Activated B cell treated with CpG ODN at 0.5 μM for 24 hours (primary cell): ENCODE measurements at places on chromosomes 6 and 20. TPM values are rescaled to one million over a fixed set of nuclear protein-coding genes. Genes with fewer than 3 reads are reported as not detected.

DNA sequence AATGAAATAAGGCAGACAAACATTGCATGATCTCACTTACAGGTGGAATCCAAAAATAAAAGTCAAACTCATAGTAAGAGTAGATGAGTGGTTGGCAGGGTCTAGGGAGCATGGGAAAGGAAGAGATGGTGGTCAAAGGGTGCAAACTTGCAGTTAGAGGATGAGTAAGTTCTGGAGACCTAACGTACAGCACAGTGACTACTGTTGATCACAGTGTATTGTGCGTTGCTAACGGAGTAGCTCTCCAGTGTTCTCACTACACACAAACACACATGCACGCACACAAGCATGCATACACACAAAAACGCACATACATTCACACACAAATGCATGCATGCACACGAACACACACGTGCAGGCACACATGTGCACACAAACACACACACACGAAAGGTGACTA lies 54.9 kb downstream of the LY86 start:
- no peak for DNase-seq

The DDAH2 gene
- total RNA-seq, result 30.7 and 32.5 TPM in 2 replicates

DNA sequence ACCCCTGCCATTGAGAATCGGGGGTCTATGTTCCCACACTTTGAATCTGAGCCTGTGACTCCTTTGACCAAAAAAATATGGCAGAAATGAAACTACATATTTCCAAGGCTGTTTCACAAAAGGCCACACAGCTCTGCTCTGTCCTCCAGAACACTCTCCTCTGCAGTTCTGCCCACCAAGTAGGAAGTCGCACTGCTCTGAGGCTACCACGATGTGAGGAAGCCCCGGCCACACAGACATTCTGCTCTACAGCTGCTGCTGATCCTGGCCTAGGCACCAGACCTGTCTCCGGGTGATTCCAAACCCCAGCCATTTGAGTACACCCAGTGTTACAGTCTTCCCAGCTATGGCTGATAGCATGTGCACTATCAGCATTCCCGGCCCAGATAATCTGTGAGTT lies 85.1 kb downstream of the LYRM4 start:
- DNase-seq, result no peak

- DNase-seq, result no peak
Measured at GRCh38 chr6:81744131-81744530, 8.3 kb downstream of the TENT5A start.

DNA sequence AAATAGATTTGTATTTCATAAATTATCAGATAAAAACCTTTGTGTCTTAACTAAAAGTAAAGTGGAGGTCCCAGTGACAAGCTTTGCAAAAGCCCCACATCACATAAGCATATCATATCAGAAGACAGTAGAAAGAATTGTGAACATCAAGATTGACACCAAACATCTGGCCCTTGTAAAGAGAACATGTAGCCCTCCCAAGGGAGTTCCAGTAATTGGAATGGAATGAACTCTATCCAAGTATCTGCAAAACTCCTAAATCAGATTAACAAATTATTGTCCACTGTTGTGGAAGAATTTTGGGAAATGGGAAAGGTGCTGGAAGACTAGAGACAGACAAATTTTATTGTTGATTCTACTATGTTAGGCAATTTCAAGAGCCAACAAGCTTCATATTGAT lies 268.8 kb downstream of the KCNQ5 start:
- no peak for DNase-seq

The BTN1A1 gene
- 0.18 and 0.46 TPM in 2 replicates for total RNA-seq

DNA sequence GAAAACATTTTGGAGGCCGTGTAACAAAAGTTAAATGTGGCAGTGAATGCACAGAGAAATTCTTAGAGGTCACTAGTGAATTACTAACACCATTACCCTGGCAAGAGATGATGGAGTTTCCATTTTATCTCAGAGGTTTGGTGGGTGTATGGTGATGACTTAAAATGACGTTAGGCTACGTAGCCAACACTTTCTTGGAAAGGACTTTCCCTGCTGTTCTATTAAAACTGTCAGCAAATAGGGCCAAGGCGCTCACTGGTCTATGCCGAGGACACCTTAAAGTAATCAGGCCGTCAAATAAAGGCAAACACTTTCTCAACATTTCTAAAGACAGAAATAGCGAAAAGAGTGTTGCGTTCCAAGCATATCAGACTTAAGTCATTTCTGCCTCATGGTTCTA lies 160.8 kb downstream of the GMPR start:
- no peak for DNase-seq

GRCh38 chr6:38476141-38476540 lies 163.6 kb downstream of the BTBD9 start:
- no peak for DNase-seq

GRCh38 chr6:105797983-105798453 lies 288.1 kb upstream of the PRDM1 start:
- no peak for DNase-seq

- DNase-seq, result no peak
Measured at GRCh38 chr20:37282556-37282955, 6.9 kb upstream of the MANBAL start.

The IL20RA gene
- not detected in 2 replicates for total RNA-seq
